ENCODE measurements at places on chromosomes 6 and 20.

GRCh38 chr6:26199773-26200764, 112.8 kb downstream of the HFE start:
- DNase-seq = no peak

DNA sequence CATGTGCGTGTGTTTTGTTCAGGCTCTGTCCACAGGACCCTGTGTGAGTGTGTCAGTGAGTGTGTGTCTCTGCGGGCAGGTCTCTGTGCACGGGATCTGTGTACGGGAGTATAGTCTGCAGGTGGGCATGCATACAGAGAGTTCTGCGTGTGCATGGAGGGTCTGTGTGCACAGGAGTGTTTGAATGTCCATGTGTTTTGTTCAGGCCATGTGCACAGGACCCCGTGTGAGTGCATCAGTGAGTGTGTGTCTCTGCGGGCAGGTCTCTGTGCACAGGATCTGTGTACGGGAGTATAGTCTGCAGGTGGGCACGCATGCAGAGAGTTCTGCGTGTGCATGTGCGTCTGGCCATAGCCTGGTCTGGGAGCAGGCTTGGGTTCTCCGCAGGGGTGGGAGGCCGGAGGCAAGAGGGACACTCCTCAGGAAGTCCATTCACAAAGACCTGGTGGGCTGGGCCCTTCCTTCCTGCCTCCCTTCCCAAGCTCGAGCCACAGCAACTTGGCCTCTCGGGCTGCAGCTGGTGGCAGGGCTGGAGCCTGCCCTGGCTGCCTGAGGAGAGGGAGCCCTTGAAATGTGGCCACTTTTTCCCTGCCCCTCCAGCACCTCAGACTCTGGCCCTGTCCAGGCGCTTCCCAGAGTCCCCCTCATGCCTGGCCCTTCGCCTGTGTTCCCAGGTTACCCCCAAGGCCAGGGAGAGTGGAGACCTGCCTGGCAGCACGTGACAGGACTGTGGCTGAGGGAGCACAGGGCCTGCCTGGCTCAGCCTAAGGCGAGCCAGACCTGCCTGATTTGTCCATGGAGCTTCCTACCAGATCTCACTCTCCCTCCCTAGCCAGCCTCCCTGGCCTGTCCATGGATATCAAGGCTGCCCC, 6.8 kb downstream of the HSPA12B start:
- no peak for DNase-seq

DNA sequence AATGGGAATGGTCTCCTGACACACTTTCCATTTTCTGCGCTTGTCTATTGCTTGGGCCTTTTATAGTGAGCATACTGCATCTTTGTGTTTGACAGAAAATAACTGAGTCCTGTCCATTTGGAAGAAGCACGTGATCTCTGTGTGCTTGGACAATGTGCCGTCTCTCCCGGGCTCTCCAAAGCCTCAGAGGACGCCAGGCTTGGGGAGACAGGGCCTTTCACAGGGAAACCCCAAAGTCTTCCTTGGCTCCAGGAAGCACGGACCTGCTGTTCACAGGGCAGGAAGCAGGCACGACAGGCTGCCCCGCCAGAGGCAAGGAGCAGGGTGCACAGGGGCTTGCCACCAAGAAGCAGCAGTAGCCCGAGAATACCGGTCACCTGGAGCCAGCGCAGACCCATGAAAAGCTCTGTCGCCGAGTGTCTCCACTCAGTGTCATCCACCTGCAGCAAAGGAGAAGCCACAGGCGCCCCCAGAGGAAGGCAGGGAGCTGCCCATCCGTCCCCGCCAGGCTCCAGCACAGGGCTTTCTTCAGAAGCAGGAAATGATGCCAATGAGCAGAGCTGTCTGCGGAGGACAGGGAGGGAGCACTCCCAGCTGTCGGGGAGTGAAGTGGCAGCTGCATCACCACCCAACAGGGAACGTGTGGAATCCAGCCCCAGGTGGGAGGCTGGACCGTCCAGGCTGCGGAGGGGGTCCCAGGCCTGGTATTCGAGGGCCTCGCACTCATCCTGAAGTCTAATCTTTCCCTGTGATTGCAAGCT, 135.1 kb downstream of the AGPAT4 start:
- no peak for DNase-seq

- no peak for DNase-seq
Measured at GRCh38 chr20:32484225-32484957, 100.7 kb downstream of the NOL4L start.

DNA sequence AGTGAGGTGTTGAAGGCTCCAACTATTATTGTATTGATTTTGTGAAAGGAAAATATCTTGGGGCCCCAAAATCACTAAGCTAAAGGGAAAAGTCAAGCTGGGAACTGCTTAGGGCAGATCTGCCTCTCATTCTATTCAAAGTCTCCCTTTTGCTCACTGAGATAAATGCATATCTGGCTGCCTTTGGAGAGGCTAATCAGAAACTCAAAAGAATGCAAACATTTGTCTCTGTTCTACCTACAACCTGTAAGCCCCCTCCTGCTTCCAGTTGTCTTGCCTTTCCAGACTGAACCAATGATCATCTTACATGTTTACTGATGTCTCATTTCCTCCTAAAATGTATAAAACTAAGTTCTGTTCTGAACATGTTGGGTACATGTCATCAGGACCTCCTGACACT, 125.9 kb downstream of the HTR1B start:
- no peak for DNase-seq

DNA sequence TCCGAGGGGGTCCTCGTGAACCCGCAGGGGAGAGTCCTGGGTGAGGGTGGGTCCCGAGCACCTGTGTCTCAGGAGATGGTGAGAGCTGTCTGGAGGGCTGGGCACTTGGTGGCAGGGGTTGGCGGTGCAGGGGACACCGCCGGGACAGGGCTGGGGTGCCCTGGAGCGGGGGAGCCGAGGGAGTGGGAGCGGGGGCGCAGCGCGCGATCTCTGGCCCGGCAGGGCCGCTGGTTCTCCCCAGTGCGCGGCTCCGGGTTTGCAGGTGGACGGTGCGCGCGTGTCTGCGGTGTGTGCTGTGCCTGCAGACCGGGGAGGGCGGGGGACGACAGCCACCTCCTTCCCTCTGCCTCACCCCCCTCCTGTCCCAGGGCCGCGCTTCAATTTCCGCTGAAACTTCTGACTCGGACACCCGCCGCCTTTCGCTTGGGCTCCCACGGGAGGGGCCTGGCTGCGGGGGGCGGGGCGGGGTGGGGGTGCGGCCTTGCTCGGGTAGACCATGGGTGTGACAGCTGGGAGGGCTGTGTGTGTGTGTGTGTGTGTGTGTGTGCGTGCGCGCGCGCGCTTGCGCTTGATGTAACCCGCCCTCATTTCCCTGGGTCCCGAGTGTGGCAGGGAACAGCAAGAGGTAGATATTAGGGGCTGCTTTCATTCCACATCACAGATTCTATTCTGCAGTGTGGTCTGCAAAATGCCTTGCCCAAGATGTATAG, 1.2 kb downstream of the TRIB3 start:
- DNase-seq = peak; percentile 32

DNA sequence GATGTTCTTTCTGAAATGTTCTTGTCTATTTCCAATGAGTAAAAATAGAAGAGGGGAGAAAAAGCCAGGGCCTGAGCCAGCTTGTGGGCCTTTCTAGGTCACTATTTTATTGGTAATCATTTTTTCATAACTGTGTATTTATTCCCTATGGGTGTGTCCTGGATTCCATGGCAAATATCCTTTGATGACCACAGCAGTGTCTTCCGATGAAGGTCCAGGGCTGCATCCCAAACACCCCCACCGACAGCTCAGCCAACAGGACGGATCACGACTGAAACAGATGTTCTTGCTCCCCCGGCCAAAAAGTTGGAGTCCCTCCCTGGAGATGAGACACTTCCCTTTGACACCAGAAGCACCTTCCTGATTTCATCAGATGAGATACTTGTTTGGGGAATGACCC, 105.4 kb upstream of the PLEKHG1 start:
- no peak for DNase-seq

DNA sequence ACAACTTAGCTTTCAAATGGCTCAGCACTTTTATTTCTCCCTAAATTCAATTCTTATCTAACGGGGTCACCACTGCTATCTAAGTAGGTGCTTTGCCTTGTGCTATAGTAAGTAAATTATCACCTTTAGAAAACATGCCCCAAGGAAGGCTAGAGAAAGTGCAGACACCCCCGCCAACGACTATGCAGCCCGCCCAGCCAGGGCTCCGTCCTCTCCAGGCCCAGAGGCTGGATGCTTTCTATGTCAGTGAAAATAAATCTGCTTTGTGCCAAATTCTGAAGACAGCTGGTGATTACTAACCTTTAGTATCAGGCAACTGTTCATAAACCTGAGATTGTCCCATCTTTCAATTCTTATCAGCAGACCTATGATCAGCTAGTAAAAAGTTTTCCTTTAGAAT, 14.3 kb downstream of the KIAA0319 start:
- DNase-seq = no peak

DNA sequence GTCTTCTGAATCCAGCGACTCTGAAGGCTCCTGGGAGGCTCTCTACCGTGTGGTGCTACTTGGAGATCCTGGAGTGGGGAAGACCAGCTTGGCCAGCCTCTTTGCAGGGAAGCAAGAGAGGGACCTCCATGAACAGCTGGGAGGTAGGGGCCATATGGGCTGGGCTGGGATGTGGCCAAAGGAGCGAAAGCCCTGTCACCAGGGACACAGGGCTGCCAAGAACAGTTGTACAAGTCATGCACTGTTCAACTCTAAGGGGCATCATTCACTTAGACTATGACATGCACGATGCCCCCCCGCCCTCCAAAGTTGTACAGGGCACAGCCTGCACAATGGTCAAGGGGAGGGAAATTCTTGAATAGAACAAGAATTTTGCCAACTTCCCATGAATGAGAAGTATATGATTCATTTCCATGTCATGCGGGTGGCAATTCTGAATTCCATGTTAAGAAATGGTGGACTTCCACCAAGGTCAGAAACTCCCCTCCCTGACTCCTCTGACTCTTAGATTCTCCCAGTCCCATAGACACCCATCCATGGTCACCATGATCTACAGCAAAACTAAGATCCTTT, 1.6 kb downstream of the REM1 start:
- DNase-seq = no peak

GRCh38 chr20:10551732-10552724, 116.9 kb downstream of the SLX4IP start:
- no peak for DNase-seq

- DNase-seq = no peak
Measured at GRCh38 chr20:46333161-46333991, 25.1 kb upstream of the CDH22 start.

DNA sequence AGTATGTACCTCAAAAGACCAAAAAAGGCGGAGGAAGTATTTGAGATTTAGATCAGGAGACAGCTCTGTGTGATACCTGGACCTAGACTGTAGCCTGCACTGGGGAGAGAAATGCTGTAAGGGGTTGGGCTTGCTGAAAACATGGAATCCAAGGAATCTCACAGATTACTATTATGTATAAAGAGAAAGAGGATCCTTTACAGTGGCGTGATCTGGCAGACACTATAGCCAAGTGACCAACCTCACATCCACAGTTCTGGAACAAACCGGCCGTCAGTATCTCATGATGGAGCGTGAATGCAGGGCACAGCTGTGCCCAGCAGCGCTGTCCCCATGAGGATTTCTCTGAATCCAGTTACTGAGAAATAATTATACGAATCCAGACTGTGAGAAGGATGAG, 12.3 kb downstream of the DDX27 start:
- DNase-seq = no peak

DNA sequence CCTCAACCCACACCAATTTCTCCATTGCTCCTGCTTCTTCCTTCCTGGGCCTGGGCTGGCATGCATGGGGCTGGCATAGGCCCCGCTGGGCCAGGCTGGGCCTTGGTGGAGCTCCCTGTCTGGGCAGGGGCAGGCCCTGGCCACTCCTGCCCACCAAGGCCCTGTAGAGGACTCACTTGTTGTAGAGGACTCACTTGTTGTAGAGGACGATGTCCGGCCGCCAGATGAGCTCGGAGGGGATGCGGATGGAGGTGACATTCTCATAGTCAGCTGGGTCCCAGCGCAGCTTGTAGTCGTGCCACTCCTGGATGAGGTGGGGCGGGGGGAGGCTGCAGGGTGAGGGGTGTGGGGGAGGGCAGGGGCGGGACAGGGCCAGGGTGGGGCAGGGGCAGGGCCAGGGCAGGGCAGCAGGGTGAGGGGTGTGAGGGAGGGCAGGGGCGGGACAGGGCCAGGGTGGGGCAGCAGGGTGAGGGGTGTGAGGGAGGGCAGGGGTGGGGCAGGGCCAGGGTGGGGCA, 5.3 kb downstream of the CHRNA4 start:
- DNase-seq = no peak

GRCh38 chr6:106997392-106998158, 23.0 kb upstream of the CD24 start:
- no peak for DNase-seq

GRCh38 chr6:100996409-100996808, 115.3 kb upstream of the ASCC3 start:
- DNase-seq = no peak

- DNase-seq = no peak
Measured at GRCh38 chr6:95185874-95186273, 391.5 kb upstream of the MANEA start.

DNA sequence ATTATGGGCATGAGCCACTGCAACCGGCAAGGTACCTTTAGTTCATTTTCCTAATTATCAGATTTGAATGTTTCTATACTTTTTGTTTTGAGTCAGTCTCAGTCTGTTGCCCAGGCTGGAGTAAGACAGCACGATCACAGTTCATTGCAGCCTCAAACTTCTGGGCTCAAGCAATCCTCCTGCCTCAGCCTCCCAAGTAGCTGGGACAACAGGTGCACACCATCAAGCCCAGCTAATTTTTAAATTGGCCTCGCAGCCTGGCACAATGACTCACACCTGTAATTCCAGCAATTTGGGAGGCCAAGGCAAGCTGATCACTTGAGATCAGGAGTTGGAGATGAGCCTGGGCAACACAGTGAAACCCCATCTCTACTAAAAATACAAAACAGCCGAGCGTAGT, 24.4 kb downstream of the STAU1 start:
- no peak for DNase-seq

GRCh38 chr6:76633259-76633658, 560.8 kb upstream of the IMPG1 start:
- no peak for DNase-seq

DNA sequence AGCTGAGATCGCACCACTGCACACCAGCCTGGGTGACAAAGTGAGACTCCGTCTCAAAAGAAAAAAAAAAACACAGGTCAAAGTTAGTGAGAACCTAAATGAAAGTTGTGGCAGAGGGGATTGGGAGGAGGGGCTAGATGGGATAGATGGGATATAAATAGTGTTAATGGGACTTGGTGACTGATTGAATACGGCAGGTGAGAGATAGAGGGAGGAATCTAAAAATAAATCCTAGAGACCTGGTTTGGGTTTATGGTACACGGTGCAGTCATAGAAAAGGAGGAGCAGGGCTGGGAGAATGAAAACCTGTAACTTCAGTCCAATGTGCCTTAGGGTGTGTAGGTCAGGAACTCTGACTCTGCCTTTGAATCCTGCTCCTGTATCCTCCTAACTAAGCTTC, 25.0 kb upstream of the DEK start:
- no peak for DNase-seq

DNA sequence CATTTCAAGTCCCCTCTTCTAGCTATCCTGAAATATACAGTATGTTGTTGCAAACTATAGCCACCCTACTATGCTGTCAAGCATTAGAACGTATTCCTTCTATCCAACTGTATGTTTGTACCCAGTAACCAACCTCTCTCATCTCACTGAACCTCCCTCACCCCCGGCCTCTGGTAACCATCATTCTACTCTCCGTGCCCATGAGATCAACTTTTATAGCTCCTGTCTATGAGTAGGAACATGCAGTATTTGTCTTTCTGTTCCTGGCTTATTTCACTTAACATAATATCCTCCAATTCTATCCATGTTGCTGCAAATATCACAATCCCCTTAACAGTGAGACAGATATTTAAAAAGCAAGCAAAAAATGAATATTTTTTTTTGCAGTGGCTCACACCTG, 196.9 kb downstream of the PAX1 start:
- DNase-seq = no peak

- DNase-seq = no peak
Measured at GRCh38 chr6:134642279-134642678, 307.6 kb downstream of the ALDH8A1 start.
